Lung (tissue), 17 donors: ENCODE measurements at places on chromosomes 1 and 21.
A peak's percentile ranks its signal among the peaks of the same experiment; 100 is the strongest.

GRCh38 chr1:189962181-189962580 is 515.5 kb downstream of the BRINP3 start:
- DNase-seq: peak; percentile 35

GRCh38 chr1:15758343-15758931 is at the start of gene FBLIM1:
TSS of gene FBLIM1 (plus strand) at chr1:15758795. CDS start at chr1:15764984, 6,189 bp downstream.
- peak; percentile 71 for DNase-seq

DNA sequence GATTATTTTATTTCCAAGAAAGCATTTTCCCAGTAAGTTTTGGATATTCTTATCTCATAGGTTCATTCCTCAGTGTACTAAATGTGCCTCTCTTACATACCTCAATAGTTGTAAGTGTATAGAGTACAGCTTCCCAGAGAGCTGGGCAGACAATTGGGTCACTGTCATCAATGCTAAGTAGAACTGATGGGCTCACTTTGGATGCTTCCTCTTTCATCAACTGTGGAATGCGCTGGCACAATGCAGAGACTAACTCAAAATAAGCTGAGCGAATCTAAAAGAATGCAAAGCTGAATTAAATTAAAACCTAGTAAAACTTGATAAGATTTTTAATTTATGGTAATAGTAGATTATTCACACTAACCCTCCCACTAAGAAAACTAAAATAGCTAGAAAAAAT is 21.5 kb downstream of the LTN1 start:
- DNase-seq: no peak

DNA sequence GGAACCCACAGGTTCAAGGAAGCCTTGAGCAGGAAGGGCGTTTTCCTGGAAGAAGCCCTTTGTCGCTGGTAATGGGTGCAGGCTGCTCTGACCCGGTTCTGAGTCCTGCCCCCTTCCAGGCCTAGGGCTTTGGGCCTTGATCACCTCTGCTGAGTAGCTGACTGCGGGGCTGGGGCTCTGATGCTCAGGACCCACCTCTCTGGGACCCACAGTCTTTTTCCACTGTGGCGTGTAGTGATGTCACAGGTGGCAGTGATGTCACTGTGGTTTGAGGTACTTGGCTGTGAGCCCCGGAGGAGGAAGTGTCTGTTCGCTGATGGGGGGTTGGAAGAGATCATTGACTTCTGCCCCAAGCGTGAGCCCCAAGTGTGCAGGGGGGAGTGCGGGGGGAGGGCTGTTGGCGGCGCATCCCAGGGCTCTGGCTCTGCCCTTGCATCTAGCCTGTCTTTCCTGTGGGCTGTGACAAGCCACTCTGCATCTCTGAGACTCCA is 6.9 kb downstream of the TNFRSF1B start:
- DNase-seq: peak; percentile 42
